ENCODE measurements at places on chromosomes 7 and 10. TPM values are rescaled to one million over a fixed set of nuclear protein-coding genes. Genes with fewer than 3 reads are reported as not detected.

TRIM50 gene
- total RNA-seq, result not detected

WNT16 gene
- total RNA-seq, result not detected

CHN2 gene
- total RNA-seq, result not detected

OR2A5 gene
- total RNA-seq, result not detected

ATP6V0A4 gene
- total RNA-seq, result 0.42 TPM

All from activated T-helper 17 cell treated with anti-CD3 and anti-CD28 coated beads, Interleukin-2, amount 50 U/mL, for 72 hours (primary cell).